ENCODE measurements at places on chromosomes 1 and 21.

DNA sequence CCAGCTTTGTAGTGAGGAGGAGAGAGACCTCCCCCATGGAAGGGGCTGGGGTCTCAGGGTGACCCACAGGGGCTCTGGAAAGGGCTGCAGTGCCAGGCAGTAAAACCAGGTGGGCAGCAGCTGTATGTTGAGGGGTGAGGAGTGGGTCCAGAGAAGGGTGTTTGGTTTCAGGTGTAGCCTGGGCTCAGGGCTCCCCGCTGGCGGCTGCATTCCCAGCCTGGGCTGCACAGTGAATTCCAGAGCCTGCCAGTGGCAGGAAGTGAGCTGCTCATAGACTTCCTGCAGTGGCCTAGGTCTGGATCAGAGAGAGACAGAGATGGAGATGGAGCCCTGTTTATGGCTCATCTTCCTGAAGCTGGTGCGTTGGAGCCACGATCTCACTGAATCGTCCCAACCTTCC lies 356.4 kb downstream of the PTPRU start:
- no peak for DNase-seq

DNA sequence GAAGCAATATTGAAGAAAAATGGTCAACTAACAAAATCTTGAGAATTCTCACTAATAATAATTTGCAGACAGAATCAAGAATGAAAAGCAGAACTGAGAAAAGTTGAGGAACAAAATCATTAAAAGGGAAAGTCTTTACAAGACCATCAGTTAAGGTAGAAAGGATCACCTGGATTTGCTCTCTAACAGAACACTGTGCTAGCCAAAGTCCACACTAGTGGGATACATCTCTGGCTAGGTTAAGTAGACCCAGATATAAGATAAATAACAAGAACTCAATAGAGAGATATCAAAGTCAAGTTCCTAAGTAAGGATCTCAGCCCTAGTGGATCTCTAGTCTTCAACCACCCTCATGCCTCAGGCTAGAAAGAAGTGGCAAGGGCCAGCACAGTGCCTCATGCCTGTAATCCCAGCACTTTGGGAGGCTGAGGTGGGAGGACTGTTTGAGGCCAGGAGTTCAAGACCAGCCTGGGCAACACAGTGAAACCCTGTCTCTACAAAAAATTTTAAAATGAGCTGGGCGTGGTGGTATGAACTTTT lies 19.6 kb downstream of the IPP start:
- no peak for DNase-seq

DNA sequence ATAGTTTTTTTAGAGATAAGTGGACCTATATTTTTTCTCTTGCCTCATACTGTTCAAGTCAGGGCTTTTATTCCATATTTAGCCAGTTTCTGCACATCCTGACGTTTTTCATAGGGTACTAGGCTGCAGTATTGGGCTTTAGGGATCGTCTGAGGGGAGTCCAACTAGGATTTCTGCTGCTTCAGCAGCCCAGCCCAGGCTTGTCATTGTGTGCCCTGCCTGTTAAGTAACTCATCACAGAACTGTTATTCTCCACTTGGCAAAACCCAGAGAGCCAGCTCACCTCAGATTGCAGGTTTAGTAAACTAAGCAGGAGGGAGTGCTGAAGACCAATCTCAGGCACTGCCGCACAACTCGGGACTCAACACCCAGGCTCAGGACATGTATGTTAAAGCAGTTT lies 2.8 kb downstream of the GALNT2 start:
- no peak for DNase-seq

GRCh38 chr21:38913120-38913892 lies 107.6 kb downstream of the ETS2 start:
- no peak for DNase-seq

DNA sequence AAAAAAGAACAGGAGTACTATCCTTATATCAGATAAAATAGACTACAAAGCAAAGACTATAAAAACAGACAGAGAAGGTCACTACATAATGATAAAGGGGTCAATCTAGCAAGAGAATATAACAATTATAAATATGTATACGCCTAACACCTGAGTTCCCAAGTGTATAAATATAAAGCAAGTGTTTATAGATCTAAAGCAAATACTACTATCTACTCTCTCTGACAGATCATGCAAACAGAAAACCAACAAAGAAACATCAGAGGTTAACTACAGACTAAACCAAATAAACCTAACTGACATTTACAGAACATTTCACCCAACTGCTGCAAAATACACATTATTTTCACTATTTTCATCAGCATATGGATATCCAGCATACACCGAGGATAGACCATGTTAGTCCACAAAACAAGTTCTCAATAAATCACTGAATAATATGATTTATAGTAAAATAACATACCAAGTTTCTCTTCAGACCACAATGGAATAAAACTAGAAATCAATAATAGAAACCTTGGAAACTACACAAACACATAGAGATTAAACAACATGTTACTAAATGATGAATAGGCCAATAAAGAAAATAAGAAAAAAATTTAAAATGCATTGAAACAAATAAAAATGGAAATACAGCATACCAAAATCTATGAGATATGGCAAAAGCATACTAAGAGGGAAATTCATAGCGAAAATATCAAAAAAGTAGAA lies 22.7 kb downstream of the UCHL5 start:
- no peak for DNase-seq

DNA sequence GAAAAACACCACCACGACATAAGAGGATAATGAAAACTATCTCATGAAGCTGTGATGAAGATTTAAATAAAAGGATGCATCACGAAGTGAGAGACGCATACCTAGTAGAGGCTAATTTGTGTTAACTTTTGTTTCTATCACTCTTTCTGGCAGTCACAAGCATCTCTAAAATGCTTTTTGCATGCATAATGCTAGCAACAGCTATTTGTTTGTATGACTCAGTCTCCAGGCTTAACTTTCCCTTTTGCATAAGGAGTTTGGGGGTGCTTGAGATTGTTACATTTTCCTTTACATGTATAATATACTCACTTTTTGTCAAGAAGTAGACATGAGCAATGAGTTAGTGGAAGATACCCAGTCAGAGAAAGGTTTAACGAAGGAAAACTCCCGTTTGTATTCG lies 385.4 kb downstream of the DISC1 start:
- no peak for DNase-seq

DNA sequence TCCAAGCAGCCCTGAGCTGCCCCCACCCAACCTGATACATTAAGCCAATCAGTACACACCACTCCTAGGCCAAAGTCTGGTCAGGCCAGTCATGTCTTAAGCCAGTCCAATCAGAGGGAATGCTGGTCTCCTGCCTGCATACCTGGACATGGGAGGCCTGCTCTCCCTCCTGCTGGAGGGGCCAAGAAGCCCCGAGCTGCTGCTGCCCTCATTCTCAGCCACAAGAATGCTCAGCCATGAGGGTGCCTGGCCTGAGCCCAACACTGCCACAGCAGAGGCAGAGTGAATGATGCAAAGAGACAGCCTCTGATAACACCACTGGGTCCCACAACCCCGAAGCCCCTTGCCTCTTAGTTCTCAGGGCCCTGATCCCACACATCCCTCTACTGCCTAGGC lies 23.0 kb downstream of the CHD5 start:
- no peak for DNase-seq

- DNase-seq = no peak
Measured at GRCh38 chr1:59013276-59013927, 229.6 kb upstream of the JUN start.

DNA sequence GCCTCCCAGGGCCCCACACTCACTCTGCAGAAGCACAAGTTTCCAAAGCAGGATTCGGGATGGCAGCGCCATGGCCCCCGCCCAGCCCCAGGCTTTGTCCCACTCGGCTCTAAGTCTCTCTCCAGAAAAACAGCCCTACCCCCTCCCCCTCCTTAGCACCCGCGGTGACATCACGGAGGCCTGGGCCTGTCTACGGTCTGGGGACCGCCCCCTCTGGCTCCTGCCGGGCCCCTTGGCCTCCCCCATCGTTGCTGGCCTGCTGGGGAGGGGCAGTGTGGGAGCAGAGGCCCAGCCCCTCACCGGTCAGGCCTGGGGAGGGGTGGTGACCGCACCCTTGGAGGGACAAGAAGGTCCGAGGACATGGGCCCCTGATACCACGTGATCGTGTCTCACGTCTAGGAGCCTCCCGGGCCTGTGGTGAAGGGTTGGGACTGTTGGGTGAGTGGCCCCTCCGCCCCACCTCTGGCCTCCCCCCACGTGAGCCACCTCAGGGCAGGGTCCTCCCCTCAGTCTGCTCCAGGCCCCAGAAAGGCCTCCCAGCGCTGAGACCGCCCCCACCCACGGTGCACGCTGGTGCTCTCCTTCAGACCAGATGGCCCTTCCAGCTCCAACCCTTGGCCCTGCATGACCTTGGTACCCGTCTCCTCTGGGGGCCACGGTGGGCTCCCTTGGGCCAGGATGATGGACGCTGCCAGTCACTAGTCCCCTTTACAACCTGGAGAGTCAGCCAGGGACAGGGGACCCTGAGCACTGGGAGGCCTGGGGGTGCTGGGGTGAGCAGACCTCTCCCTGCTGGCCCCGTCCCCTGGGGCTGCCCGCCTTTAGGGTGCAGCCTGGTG lies at the start of gene MXRA8:
MXRA8 (minus strand) TSS at position 123 of the 839 bp plus-strand sequence; CDS start at position 72, 51 bp downstream.
- DNase-seq = no peak

DNA sequence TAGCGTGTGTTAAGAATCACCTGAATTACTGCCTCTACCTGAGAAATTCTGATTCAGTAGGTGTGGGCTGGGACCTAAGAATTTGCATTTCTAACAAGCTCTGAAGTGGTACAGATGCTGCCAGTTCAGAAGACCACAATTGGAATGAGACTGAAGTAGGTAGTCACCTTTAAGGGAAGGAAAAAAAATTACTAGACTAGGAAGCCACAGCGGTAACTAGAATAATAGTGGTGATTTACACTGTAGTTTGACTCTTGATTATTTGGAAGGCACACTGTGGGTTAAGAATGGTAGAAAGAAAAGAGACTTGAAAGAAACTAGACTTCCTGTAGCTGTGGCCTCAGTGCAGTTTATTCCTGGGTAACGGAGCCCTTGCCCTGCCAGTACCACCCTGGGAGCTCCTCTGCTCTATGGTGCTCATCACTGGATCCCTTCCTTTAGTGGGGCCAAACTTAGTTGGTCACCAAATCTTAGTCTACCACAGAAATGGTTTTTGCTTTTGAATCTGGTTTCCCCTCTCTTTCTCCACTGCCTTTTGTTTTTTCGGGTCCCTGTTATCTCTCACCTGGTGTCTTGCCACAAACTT lies 43.6 kb downstream of the ARID1A start:
- peak; percentile 73 for DNase-seq

DNA sequence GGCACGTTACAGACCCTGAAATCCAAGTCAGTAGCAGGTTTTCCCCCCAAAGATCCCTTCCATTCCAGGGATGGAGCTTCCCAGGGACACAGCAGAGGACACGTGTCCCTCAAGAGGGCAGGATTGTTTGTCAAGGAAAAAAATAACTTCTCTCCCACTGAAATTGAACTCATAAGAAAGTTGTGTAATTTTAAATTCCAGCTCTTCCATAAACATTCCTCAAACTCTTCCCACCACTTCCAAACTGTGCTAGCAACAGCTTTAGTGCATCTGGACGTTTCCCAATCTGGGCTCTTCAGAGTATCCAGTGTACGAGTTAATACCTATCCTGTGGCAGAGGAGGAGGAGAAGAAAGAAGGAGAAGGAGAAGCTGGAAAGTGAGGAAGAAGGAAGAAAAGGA lies 79.6 kb downstream of the PSMG1 start:
- no peak for DNase-seq

DNA sequence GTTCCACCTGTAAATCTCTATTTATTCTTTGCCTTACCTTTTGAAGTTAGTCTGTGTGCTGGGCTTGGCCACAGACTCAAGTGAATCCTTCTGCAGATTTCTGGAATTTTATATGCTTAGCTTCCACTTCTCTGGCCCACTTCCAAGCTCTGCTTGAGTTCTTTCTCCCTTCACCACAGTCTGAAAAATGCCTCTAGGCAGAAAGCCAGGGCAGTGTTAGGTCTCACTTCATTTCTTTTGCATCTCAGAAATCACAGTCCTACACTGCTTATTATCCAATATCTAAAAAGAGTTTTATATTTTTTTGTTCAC lies 48.9 kb downstream of the INKA2 start:
- no peak for DNase-seq

DNA sequence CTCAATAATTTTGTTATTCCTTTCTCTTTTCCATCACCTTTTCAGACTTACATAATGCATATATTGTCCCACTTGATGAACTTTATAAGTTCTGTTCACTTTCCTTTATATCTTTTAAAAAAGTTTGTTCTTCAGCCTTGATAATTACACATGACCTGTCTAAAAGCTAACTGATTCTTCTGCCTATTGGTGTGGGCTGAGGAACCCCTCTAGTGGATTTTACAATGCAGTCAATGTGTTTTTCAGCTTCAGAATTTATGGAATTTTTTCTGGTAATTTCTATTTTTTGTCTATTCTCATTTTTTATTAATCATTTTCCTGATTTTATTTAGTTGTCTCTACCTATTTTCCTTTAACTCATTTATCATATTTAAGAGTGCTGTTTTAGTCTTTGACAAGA lies 7.5 kb downstream of the MNDA start:
- no peak for DNase-seq

- DNase-seq = no peak
Measured at GRCh38 chr1:232965124-232965911, 14.9 kb downstream of the NTPCR start.

GRCh38 chr1:184882957-184883815 lies 91.1 kb downstream of the NIBAN1 start:
- no peak for DNase-seq

DNA sequence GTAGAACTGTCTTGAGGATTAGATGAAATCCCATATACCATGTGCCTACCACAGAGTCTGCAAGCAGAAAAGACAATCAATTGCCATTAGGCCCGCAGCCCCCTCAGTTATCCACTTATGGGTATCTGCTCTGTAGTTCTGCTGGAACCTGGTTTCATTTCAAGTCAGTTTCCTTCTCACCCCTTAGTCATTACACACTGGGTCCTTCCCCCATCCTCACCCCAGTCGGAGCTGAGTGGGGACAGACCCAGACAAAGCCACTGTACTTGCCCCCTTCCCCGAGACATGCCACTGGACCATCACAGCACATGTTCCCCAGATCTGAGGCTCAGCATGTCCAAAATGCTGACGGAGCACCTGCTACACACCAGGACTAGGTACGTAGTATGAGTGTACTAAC lies 21.2 kb downstream of the PGLYRP3 start:
- DNase-seq = no peak

DNA sequence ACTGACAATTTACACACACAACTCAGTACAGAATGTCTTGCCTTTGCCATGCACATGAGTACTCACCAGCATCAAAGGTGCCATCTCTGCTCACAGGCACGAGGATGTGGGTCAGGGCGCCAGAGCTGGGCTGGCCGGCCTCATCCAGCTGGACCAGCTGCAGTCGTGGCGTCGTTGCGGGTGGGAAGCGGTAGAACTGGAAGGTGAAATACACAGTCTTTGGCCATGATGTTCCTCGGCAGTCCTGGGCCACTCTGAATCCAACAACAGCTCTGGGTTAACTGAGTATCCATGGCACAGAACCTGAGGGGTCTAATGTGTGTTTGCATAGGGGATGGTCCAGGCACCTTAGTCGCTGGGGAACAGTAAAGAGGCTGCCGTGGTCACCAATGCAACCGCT lies 87.7 kb downstream of the NPHP4 start:
- no peak for DNase-seq

GRCh38 chr21:30577766-30578165 lies 12.4 kb downstream of the KRTAP22-2 start:
- no peak for DNase-seq

GRCh38 chr1:61997123-61997522 lies 197.5 kb upstream of the L1TD1 start:
- DNase-seq = no peak

GRCh38 chr1:178629252-178630154 lies 95.5 kb upstream of the RALGPS2 start:
- DNase-seq = no peak

- no peak for DNase-seq
Measured at GRCh38 chr1:95247607-95248006, 13.6 kb downstream of the RWDD3 start.

GRCh38 chr1:189693140-189693539 lies 784.5 kb downstream of the BRINP3 start:
- no peak for DNase-seq
